RPMI7951 (cell line): ENCODE measurements at places on chromosomes 7 and 10.
A peak's percentile ranks its signal among the peaks of the same experiment; 100 is the strongest.

- DNase-seq: peak; percentile 37
These were observed 33.3 kb downstream of the DDC start for GRCh38 chr7:50531928-50532327.

DNA sequence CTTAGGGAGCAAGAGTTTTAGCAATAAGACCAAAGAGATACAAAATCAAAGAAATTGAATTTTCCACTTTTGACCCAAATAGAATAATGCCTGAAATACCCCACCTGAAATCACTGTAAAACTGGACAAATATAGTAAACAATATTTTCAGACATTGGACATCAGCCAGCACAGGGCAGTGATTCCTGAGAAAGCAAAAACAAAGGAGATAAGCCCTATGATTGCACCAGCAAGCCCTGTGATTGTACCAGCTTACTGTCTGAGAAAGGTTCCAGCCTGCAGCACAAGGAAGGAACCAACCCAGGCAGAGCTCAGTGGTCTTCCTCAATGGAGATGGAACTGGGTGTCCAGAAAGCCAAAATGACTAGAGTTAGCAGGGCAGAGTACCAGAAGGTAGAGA lies 10.3 kb downstream of the TMEM106B start:
- DNase-seq: no peak

DNA sequence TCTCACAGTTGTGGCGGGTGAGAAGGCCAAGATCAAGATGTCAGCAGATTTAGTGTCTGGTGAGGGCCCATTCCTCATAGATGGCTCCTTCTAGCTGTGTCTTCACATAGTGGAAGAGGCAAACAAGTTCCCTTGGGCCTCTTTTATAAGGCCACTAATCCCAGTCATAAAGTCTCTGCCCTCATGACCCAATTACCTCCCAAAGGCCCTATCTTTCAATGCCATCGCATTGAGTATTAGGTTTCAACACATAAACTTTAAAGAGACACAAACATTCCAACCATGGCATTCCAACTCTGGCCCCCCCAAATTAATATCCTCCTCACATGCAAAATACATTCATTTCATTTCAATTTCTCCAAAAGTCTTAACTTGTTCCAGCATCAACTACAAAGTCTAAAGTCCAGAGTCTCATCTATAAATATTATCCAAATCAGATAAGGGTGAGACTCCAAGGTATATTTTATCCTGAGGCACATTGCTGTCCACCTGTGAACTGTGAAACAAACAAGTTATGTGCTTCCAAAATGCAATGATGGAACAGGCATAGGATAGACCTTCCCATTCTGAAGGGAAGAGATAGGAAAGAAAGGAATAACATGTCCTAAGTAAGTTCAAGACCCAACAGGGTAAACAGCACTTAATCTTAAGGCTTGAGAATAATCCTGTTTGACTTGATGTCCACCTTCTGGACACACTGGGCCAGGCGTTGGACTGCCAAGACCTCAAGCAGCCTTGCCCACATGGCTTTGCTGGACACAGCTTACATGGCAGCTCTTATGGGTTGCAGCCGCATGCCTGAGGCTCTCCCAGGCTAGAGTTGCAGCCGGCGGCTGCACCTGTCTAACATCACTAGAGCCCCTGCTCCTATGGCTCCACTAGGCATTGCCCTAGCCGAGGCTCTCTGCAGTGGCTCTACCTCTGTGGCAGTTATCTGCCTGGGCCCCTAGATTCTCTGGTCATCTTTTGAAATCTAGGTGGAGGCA lies 312.8 kb downstream of the TNS3 start:
- no peak for DNase-seq

- DNase-seq: no peak
These were observed 44.7 kb downstream of the RBM17 start for GRCh38 chr10:6133331-6134098.

DNA sequence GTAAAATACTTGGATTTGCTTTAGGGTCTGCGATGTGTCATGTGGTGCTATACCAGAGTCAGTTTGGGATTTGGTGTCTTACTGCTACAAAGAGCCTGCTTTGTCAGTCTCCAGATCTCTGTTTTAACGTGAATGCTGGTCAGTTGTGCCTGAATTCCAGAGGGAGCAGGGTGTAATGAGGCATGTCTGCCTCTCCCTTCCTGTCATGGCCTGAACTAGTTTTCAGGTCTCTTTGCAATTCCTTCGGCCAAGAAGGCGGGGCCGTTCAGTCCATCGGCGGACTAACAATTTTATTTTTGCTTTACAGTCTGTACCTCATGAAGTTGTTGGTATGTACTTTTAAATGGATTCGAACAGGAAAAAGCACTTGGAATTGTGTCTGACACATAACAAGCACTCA lies 465.1 kb upstream of the ADARB2 start:
- DNase-seq: peak; percentile 58

GRCh38 chr7:37920305-37920848 lies at the start of gene EPDR1:
Gene EPDR1 (plus strand): TSS chr7:37920640. CDS start chr7:37920940, 300 bp downstream.
- peak; percentile 80 for DNase-seq

DNA sequence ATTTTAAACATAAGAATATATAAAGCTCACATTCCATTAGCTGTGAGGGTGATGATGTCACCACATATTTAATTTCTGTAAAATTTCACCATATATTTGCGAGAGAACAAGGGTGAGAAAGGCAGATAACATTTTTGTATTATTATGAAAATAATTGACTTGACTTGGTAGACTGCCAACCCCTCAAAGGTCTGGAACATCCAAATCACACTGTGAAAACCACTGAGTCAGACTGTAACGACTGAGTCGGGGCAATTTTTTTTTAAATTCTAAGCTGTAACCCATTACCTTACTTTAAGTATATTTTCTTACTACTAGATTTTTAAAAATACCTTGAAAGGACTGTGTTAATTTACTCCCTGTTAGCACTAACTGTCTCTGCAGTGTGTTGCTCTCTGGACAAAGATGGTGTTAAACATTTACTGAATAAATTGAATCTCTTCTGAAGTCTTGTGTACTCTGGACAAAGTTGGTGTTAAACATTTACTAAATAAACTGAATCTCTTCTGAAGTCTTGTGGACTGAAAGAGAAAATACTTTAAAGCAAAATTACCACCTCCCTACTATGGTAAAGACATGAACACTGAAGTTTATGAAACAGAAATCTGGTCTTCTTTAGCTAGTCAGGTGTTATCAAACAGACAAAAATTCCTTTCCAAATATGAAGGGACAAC lies 14.1 kb downstream of the PDZD8 start:
- no peak for DNase-seq

DNA sequence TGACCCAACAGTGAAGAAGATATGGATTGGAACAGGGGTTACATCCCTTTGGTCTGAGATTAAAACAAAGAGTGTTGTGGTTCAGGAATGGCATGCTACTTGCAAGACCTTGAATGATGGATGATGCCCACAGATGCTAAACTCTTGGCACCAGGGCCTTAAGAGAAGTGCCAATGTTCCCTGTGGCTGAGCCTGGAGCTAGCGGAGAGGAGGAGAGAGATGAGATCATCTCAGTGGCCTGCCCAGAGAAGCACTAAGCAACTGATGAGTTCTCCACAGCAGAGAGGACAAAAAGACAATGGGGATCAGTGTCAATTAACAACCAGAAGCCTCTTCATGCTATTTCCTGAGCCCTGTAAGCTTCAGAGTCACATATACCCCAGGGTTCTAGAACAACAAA lies 97.8 kb downstream of the ELAPOR2 start:
- DNase-seq: no peak

- DNase-seq: no peak
These were observed 46.3 kb upstream of the CALCR start for GRCh38 chr7:93620864-93621263.

GRCh38 chr7:43747328-43748105 lies 11.0 kb upstream of the BLVRA start:
- no peak for DNase-seq

DNA sequence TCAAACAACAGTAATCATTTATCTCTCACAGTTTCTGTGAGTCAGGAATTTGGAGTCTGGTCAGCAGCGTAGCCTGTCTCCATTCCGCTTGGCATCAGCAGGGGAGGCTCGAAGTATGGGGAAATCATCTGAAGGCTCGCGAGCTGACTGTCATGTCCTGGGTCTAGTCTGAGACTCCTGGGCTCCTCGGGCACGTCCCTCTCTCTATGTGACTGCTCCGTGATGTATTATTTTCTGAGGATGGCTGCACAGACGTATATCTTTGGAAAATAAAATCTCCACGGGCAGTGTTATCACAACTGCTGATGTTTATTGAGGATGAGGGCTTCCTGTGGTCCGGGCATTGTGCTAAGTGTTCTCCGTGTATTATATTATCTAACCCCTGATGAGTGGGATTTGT lies 23.3 kb upstream of the PCGF5 start:
- DNase-seq: no peak

- DNase-seq: no peak
These were observed 393.6 kb upstream of the STEAP1 start for GRCh38 chr7:89760690-89761089.

DNA sequence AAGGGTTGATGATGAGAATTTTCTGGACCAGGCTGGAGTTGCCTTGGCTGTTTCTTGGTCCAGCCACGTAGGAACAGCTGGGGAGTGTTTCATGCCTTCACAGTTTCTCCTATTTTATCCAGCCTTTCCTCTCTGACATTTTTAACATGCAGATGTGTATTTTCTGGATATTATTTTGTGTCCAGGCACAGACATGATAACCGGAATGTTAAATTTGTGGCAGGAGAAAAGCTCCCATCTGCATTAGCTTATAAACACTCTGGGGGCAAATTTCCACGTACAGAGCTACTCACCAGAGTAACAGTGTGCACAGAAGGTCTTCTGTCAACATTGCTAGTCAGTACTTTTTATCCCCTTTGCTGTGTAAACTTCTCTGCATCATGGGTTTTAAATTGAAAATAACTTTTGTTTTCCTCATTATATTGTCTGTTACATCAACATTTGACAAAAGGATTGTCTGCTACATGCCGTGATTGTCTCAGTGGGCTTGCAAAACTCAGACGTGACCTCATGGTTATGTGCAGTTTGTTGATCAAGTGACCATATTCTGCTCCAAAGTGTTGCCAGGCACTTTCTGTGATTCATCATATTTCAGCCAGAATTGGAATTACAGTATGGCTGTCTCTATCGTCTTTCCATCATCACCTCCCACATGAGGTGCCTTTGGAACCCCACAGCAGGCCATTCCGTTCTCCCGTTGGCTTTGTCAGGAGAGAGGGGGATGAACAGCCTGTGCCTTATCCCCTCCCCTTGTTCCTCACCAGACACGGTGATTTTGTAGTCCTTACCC lies 41.4 kb downstream of the INSYN2A start:
- no peak for DNase-seq

- no peak for DNase-seq
These were observed 422.9 kb upstream of the MKI67 start for GRCh38 chr10:128549101-128549608.

- DNase-seq: no peak
These were observed 169.4 kb downstream of the TEX36 start for GRCh38 chr10:125513429-125514182.

DNA sequence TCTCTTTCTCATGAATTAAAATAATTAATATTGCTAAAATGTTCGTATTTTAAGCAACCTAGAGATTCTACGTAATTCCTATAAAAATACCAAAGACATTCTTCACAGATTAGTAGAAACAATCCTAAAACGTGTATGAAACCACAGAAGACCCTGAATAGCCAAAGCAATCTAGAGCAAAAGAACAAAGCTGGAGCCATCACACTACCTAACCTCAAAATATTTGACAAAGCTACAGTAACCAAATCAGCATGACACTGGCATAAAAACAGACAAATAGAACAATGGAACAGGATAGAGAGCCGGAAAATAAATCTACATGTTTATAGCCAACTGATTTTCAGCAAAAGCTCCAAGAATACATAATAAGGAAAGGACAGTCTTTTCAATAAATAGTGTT lies 105.5 kb upstream of the PTN start:
- DNase-seq: peak; percentile 31

DNA sequence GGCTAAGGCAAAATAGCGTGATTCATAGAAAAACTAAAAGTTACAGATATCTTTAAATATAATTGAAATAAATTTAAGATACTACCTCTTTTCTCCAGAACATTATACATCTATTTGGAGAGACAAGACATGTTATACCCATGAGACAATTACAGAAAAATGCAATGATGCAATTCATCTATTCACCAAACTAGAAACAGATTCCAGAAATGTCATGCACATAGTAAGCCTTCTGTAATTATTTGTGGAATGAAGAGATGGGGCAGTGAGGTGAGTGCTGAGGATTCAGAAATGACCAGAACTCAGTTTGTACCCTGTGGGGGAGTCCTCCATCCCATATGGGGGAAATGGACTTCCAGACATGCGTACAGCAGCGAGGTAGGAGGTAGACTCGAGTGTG lies 99.4 kb downstream of the MKX start:
- DNase-seq: no peak

DNA sequence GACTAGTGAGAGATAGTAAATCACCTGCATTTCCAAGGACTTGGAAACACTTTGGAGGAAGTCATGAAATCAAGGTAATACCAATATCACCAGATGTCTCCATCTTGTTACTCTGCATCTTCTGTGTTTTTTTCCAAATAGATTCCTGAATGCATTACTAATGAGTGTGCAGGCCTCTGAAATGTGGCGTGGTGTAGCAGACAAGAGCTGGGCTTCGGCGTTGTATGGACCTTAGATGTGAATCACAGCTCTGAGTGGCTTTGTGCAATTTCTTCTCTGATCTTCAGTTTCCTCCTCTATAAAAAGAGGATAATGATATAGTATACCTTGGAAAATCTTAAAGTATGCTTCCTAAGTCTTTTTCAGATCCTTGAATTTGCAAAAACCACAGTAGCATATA lies 9.6 kb upstream of the MYPN start:
- peak; percentile 68 for DNase-seq

DNA sequence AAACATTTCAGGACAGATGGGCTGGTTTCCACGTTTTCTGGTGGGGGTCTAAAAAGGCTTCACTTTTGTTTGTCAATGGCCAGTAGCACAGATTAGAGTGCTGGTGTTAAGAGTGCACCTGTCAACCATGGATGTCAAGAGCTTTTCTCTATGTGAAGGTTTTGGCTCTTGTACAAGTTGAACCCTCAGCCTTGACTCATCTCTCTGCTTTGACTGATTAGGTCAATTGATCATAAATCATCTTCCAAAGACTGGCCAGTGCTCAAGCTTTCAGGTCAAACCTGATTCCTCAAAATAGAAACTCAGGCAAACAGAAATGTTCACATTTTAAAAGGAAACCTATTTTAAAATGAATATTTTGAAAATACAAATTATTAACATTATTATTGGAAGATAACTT lies 59.6 kb upstream of the SP4 start:
- no peak for DNase-seq

- DNase-seq: peak; percentile 95
These were observed 52.3 kb downstream of the HECW1 start for GRCh38 chr7:43164757-43165156.

DNA sequence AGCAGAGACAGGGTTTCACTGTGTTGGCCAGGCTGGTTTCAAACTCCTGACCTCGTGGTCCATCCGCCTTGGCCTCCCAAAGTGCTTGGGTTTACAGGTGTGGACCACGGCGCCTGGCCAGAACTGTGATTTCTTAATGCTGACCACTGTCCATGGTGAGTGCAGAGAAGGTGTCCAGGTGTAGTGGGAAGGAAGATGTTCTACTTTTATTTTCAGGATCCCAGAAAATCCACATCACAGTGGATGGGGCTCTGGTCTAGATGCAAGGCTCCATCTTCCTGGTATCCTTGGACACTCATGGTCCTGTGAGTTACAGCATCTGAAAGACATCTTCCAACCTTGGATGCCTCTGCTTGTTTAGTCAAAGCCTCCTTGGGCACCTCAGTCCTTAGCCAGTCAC lies 92.7 kb downstream of the CCDC3 start:
- no peak for DNase-seq

- DNase-seq: peak; percentile 39
These were observed 1.5 kb downstream of the PLEKHA8 start for GRCh38 chr7:30029696-30030095.

- no peak for DNase-seq
These were observed 388.5 kb upstream of the SORCS1 start for GRCh38 chr10:107552963-107553362.
